NCI-H2081 (cell line): ENCODE measurements at places on chromosomes 16 and 17.

DNA sequence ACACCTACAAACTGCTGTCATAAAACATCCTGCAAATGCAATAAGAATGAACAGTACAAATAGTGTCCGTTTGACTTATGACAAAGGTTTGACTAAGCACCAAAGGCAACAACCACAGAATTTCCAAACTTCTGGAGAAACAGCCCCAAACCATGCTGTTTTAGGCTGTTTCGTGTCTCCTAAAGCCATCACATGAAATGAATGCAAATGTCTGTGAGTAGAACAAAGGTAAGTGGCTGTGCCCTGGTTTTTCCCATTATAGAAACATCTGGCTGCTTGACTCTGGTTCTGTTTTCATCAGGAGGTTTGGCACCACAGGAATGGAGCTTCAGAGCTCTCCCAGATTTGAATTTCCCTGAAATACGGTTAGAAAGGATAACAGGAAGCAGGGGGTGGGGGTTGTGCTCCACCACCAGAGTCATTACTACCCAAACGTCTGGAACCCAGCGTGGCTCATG is 4.6 kb upstream of the EMP2 start:
- DNase-seq: no peak

- DNase-seq: no peak
Measured at GRCh38 chr17:7893187-7893880, 4.7 kb downstream of the CHD3 start.

DNA sequence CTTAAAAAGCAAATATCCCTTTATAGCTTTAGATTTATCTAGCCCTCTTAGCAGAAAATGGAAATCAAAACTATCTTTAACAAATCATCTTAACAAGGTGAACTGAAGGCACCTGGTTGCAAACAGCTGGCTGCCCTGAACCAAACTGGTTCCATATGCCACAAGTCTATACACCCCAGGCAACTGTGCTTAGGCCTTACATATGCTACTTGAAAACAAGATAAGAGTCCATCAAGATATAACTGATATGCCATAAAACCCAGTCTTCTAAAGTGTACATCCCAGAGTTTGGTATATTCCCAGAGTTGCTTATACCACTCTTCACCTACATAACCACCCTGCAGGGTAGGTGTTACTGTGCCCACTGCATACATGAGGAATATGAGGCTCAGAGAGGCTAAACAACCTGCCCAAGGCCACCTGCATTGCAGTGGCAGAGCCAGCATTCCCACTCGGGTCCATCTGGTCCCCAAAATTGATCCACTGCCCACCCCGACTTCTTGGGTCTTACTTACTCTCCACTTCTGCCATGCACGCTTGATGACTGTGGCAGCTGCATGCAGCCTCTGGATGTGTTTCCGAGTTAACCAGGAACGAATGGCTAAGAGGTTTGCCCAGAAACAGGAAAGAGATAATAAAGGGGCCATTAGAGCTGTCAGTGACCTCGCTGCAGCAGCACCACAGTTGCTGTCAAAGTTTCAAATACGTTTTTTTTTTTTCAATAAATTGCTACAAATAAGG is 12.2 kb downstream of the ZNHIT3 start:
- no peak for DNase-seq

DNA sequence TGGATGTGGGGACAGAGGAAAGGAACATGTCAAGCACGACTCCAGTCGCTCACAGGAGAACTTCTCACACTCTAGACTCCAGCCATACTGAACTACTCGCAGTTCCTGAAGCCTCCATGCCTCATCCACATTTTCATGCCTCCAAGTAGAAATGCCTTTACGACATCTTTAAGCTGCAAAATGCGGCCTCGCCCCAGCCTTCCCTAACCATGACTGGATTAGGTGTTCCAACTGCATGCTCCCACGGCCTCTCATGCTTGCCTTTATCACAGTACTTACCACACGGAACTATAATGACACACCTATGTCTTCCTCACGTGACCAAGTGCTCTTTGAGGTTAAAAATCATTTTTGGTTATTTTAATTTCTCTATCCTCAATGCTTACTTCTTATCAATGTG is 23.9 kb downstream of the SMG6 start:
- DNase-seq: no peak

DNA sequence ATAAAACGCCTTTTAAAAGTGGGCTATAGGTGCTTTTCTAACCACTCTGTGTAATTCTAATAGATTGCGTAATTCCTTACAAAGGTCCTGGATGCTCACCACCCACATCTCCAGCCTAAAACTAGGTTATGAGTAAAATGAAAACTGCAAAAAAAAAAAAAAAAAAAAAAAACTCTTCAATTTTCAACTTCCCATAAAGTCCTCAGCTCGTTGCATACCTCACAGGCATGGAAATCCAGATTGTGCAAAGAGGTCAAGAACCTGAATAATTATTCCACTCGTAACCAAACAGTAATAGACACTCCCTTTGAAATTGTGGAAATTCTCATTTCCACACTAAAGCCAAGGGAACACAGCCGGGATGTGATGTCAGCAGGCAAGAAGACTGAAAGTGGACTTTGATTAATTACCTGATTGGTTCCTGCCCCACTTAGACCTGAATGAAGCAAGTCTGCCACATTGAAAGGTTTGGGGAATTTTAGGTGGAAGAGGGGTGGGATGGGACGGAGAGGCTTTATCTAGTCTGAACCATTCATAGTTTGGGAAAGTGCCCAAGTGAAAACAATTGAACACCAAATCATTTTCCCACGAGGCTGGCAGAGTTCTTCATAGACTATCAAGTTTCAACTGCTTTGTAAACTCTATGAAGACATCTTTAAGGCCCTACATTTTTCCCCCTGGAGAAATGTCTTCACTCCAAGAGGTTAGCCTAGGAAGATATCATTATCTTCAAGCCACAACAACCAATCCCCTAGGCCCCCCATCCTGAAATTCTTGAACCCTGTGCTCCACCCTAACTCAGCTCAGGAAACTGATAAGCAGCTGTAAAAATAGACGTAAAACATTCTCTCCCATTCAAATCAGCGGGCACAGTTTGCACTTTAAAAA is 49.1 kb upstream of the TANC2 start:
- DNase-seq: no peak

- DNase-seq: no peak
Measured at GRCh38 chr17:42798011-42798382, 507 bp downstream of the COA3 start.

DNA sequence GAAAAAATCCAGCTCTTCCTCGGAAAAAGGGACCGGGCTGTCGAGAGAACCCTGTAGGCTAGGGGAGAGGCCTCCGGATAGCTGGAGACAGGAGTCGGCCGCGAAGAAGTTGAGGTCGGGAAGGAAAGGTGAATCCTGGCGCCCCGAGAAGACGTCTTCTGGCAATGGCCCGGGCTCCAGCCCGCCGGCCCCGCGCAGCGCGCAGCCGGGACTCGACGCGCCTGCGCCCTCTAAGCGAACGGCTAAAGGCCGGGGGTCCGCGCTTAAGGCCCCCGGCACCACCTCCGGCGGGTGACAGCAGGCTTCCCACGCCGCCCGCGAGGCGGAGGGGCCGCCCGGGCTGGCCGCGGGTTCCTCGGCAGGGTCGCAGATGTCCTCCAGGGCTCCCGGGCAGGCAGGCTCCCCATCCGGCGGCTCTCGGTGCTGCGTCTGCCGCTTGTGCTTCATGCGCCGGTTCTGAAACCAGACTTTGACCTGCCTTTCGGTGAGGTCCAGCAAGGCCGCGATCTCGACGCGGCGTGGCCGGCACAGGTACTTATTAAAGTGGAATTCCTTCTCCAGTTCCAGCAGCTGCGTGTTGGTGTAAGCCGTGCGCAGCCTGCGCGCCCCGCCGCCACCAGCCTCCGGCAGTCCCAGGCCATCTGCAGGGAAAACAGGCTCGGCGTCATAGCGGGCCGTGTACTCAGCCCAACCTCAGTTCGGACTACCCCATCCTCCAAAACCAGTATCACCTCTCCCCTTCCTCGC is 1.6 kb downstream of the HOXB2 start:
- no peak for DNase-seq

GRCh38 chr16:22816475-22816874 is 2.5 kb downstream of the HS3ST2 start:
- DNase-seq: no peak

DNA sequence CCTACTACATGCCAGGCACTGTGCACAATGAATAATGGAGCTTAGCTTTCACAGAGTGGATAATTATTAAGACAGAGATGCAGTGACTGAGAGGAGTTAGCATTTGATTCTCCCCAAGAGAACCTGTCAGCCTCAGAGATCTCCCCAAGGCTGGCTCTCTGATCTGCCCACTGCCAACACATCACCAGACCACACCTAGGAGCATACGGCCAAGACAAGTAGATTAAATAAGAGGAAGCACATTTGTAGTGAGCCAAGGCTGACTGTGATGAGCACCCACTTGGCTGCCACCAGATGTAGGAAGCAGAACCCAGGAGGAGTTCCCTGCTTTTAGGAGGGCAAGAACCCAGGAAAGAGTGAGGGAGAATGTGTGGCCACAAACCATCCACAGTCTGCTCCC is 130.1 kb downstream of the SPACA3 start:
- no peak for DNase-seq

DNA sequence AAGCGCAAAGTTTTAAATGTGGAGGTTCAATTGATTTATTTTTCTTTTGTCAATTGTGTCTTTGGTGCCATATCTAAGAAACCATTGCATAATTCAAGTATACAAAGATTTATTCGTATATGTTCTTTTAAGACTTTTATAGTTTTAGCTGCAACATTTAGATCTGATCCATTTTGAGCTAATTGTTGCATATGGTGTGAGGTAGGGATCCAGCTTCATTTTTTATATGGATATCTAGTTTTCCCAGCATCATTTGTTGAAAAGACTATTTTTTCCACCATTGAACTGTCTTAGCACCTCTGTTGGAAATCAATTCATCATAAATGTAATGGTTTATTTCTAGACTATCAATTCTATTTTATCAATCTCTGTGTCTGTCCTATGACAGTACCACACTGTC is 2.1 kb upstream of the CCR7 start:
- no peak for DNase-seq

DNA sequence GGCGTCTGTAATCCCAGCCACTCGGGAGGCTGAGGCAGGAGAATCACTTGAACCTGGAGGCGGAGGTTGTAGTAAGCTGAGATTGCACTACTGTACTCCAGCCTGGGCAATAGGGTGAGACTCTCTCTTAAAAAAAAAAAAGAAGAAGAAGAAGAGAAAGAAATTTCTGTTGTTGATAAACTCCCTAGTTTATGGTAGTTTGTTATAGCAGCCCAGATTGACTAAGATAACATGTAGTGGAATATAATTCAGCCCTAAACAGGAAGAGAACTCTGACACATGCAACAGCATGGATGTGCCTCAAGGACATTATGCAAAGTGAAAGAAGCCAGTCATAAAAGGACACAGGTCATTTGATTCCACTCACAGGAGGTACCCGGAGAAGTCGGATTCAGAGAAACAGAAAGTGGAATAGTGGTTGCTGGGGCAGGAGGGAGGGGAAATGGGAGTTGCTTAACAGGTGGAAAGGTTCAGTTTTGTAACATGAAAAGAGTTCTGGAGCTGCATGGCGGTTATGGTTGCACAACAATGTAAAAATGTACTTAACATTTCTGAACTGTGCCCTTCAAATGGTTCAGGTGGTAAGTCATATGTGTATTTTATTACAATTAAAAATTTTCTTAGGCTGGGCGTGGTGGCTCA is 26.0 kb upstream of the PRM1 start:
- DNase-seq: no peak

DNA sequence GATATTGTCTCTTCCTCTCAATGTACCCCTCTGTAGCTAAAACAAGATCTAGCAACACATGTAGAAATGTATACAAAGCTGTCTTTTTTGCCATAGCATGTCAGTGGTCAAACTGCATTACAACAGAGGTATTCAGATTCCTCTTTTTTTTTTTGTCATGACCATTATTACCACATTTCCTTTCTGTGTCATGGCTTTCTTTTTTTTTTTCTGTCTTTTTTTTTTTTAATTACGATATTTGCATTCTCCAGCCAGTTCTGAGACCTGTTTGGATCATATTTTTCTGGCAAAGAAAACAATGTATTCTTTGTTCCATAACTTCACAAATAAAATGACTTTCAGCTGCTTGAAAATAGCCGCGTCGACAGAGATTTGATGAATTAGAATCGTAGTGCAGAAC is 27.4 kb upstream of the CAPNS2 start:
- DNase-seq: no peak

DNA sequence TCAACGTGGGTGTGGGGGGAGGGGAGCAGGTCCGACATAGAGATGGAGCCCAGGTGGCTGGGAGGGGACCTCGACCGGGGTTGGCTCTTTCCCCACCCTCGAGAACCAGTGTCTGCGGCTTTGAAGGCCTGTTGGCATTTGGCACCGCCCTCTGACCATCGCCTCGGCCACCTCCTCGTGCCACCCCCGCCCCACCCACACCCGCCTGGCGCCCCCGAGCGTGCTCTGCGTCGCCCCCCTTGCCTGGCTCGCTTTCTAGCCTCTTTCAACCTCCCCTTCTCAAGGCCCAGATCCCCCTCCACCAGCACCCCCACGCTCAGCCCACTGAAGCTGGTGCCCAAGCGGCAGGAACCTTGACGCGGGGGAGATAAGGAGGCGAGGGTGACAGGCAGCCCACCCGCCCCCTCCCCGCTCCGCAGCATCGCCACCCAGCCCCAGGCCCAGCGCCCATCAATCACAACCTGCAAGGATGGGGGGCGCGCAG is 619 bp downstream of the CACNB1 start:
- DNase-seq: no peak

GRCh38 chr16:78993346-78993745 is 607.2 kb downstream of the MAF start:
- peak; percentile 37 for DNase-seq

- DNase-seq: no peak
Measured at GRCh38 chr16:28858421-28858820, 5.2 kb upstream of the SH2B1 start.

- DNase-seq: no peak
Measured at GRCh38 chr17:40480501-40481003, 20.9 kb downstream of the TNS4 start.

DNA sequence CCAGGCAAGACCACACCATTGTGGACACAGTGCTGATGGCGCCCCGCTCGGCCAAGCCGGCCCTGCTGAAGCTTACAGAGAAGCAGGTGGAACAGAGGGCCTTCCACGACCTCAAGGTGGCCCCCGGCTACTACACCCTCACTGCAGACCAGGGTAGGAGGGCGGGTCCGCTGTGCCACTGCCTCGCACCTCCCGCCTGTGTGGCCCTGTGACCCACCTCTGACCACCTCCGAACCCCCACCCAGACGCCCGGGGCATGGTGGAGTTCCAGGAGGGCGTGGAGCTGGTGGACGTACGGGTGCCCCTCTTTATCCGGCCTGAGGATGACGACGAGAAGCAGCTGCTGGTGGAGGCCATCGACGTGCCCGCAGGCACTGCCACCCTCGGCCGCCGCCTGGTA is 21.1 kb downstream of the ITGB4 start:
- no peak for DNase-seq

GRCh38 chr17:9875441-9875840 is 29.6 kb downstream of the RCVRN start:
- no peak for DNase-seq
